Stimulated activated CD4-positive, alpha-beta T cell treated with anti-CD3 and anti-CD28 coated beads, Interleukin-15, amount 100 ng/mL, for 1 hour (primary cell): ENCODE measurements at places on chromosomes 12 and 14.

GRCh38 chr12:130728158-130729058 lies 12.3 kb upstream of the RIMBP2 start:
- no peak for DNase-seq

DNA sequence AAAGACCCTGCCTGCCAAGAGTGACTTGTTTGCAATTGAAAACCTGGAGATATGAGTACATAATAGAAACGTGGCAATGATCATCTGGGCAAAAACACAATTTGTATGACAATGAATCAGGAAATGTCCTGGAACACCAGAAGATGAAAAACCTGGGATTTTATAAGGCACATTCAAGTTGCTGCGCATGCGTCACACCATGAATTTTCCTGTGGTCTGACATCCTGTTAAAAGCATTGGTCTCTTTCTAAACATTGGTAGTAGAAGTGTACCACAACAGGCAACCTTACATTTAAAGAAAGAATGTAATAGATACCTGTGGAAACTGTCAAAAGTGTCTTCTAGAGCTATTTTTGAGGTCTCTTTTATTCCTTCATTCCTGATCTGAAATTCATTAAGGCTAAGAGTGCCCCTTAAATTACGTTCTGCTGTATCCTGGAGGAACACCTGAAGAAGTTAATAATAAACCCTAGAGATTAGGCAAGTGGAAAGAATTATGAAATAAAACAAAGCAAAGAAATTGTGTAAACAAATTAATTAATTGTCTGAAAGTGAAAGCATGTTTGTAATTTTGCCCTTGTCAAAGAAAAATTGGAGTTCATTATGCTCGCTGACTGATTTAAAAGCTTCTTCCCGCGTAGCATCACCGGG lies 676.5 kb downstream of the DIO2 start:
- DNase-seq = no peak

DNA sequence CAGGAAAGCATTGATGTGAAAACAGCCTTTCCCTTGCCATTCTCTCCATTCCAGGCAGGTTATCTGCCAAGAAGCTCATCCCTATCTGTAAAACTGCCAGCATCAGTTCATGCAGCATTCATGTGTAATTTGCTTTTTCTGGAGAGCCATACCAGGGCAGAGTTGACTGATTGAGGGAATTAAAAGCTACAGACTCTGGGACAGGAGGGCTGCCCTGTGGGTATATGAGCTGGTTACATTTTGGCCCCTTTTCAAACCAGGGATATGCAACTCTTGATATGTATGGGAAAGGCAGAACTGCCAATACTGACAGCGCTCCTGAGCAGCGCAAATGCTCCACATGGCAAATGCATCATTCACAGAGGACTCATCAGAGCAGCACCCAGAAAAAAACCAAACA lies 53.7 kb downstream of the SYT1 start:
- no peak for DNase-seq

DNA sequence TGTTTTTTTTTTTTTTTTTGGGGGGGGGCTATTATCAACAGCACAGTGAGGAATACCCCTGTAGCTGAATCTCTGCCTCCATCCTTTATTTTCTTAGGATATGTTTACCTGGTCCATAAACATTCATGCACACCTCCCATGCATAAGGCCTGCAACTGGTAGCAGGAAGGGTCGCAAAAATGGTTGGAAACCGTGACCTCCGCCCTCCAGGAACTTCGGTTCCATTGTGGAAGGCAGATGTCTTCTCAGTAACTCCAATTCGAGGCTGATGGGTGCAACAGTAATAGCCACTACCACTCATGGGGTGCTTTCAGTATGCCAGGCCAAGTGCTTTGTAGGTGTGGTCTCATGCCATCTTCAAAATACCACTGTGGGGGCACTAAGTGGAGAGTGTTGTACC lies 40.2 kb downstream of the ACACB start:
- DNase-seq = no peak

GRCh38 chr12:69739287-69740191 lies 879 bp downstream of the RAB3IP start:
- DNase-seq = peak; percentile 32

- DNase-seq = no peak
These were observed 96.9 kb downstream of the HELB start for GRCh38 chr12:66398931-66399910.

DNA sequence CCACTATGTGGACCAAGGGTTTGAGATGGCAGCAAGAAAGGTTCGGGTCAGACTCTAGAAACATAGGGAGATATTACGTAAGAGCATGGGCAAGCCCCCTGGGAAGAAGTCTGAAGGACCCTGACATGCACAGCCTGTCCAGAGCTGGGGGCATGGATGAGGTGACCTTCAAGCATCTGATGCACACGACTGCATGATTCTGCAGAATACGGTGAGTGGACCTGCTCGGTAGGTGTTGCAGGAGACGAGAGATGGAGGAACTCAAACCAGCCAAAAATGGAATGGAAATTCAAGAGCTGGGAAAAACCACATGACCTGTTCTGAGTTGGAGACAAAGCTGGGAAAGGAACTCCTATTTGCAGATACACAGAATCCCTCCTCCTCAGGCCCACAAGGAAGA lies 43.6 kb downstream of the ANO2 start:
- no peak for DNase-seq
